ENCODE measurements at places on chromosomes 11 and 22. TPM values are rescaled to one million over a fixed set of nuclear protein-coding genes. Genes with fewer than 3 reads are reported as not detected.

The MYH9 gene
- 148 TPM for total RNA-seq

The MAJIN gene
- total RNA-seq, result not detected

The ACR gene
- not detected for total RNA-seq

The OR5B21 gene
- total RNA-seq, result not detected

The PNPLA5 gene
- total RNA-seq, result 0.06 TPM

All from A549 treated with AZD2906 at 1 μM for 4 hours (cell line).